ENCODE measurements at places on chromosomes 5 and 9.
A peak's percentile ranks its signal among the peaks of the same experiment; 100 is the strongest.

DNA sequence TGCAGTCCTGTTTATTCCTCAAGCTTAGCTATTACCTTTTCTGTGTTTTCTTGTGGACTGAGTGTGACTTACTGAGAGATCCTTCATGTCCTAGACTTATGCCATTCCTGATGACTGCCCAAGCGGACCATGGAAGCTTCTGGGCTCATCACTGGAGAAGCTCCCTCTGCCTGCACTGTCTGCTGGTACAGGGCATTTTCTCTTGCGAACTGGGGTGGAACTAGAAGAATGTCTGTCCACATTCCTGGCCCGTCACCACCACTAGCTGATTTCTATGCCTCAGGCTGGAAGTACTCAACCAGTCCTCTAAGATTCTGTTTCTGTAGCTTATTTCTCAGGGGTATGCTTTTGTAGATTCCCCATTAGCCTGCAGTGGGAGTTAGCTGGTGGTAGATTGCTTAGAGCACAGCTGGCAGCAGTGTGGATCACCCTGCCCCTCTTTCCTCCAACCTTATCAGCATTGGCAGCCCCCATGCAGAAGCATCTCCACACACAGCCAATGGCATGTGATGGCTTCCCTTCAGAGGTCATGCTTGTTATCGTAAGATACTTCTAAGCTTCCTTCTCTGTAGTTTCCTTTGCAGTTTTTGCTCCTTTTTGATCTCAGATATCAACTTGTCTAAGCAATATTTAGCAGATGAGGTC is 12.4 kb downstream of the SLC36A1 start:
- DNase-seq: no peak

- peak; percentile 8 for DNase-seq
Measured at GRCh38 chr5:672329-673160, 20.6 kb downstream of the TPPP start.

DNA sequence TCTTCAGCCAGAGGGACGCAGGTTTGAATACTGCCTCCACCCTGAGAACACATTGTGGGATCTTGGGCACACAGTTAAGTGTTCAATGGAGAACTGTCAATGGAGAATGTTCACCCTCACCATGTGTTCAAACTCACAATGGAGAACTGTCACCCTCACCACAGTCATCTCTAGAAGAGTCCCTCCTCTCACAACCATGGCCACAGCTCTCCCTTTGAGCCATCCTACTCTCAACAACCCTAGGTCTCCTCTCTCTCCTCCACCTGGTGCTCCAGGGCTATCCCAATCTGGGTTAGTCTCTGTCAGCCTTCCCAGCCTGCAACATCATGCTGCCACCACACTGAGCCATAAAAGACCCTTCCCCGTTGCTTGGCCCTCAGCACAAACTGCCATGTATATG is 36.3 kb upstream of the HAND1 start:
- no peak for DNase-seq

- DNase-seq: no peak
Measured at GRCh38 chr9:121274851-121275250, 6.9 kb downstream of the GSN start.

DNA sequence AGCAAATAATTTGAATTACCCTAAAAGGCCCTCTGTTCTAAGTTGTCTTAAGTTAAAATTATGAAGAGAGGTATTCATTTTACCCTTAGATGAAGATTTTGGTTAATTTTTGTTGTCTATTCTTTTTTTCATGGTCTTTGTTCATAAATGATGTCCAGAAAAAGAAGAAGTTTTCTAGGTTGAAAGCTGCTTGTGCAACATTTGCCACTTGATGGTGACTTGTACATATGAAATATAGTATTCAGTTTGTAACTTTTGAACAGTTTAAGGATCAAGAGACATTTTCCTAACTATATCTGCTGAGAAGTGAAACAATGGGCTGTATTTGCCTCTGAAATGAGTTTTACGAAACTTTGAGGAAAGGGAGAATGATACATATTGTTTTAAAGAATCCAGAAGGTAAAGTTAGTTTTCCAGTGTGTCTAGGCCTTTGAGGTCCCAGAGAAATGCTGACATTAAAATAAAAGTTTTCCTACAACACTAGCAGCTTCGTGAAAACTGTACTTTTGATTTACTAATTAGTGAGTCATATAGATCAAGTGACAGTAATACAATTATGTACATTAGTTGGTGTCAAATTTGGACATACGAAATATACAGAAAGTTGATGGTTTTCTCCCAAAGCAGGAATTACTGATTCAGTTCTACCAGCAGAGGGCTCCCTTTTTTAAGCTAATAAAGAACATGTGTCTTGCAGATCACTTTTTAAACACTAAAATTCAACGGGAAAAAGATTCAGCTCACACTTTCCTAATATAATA is 70.5 kb downstream of the PIK3R1 start:
- no peak for DNase-seq

- no peak for DNase-seq
Measured at GRCh38 chr5:169875731-169876130, 104.6 kb downstream of the INSYN2B start.

DNA sequence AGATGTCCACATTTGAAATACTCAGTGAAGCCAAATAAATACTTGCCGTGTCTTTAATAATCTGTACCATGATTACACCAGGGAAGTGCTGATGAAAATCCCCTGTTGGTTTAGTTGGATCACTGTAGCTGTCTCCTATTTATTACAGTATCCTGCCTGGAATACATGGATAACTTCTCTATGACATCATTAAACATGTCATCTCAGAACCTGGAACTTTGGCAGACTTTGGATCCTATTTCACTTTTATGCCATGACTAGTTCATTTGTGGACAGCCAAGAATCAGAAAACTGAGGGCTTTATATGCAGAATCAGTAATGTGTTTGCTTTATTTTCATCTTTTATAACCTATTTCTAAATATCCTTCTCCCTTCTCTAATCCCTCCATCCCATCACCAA is at the start of gene TXNDC8:
TXNDC8 (minus strand) TSS at position 137 of the 400 bp plus-strand sequence.
- DNase-seq: no peak

GRCh38 chr9:104118916-104119315 is 24.8 kb downstream of the SMC2 start:
- no peak for DNase-seq

- no peak for DNase-seq
Measured at GRCh38 chr9:88831713-88832407, 159.4 kb upstream of the S1PR3 start.

GRCh38 chr5:96881511-96882115 is 5.3 kb downstream of the ERAP2 start:
- DNase-seq: no peak

DNA sequence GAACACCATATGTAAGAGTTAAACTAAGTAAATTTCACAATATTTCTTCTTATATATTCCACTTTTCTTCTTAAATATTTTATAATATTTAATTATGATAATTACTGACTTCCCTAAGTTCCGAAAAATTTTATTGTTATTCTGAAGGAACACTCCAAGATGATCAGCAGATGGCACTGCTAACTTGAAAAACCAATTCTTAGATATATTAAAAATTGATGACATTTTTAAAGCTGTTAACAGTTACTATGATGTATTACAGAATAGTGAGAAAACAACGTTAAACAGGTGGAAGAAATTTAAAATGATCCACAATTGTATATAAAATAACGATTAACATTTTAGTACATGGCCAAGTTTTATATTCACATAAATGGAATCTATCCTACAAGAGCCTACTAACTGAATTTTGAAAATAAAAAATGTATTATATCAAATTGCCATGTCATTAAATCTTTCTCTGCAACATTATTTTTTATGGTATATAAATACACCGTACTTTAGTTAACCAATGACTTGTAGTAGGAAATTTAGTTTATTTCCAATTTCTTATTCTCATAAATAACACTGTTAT is 30.1 kb upstream of the MUSK start:
- DNase-seq: no peak

- no peak for DNase-seq
Measured at GRCh38 chr5:179900711-179901110, 7.0 kb downstream of the TBC1D9B start.

GRCh38 chr5:90852531-90852930 is 293.9 kb downstream of the ADGRV1 start:
- no peak for DNase-seq

DNA sequence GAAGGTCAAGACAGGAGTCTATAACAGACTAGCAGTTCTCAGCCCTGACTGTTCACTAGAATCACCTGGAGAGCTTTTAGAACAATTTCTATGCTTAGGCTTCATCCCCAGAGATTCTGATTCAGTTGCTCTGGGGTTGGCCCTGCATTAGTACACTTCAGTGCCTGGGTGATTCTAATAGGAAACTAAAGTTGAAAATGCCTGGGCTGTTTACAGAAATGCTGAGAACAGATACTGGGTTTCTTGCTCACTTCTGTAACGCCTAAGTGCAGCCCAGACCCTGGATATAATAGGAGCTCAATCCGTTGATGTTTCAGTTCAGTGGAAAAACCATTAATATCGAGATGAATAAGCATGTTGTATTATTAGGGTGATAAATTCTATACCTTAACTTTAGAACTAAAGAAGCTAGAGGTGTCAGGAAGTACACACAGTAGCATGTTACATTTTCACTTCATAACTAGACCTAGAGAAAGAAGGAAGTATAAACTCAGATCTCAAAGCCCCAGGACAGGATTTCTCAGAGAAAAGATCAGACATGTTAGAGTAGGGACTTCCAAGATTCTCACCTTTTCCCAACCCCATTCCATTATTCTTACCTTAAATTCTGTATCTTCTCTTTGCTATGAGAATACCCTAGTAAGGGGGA is 20.4 kb downstream of the HAVCR2 start:
- no peak for DNase-seq

- no peak for DNase-seq
Measured at GRCh38 chr9:32706004-32706724, 70.7 kb upstream of the TAF1L start.

- DNase-seq: no peak
Measured at GRCh38 chr5:168875832-168876231, 296.7 kb upstream of the PANK3 start.
